ENCODE measurements at places on chromosomes 12 and 14.

DNA sequence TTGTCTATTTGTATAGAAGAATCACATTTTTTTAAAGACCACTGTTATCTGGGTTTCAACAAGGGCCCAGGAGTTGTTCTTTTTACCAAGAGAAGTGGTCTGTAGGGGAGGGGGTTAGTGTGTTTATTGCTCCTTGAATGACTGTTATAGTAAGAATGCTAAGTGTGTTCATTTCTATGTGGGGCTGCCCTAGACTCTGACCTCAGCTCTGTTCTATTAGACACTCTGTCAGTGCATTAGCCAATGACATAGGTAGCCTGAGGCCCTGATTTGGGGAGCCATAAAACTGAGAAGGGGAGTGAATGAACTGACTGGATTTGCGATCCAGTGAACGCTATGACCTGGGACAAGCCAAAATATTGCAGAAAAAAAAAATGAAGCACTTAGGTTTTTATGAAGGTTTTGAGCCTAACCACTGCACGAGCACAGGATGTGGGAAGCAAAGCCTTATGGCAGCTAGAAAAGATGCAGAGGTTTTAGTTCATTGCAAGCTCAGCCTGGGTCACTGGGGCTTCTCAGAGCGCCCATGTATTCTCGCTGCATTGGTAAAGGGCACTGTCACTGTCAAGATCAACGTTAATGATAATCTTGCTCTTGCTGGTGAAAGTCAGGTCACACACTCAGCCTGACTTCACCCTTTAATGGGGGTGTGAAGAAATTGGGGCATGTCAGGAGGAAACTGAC lies 63.8 kb downstream of the PRKCH start:
- no peak for DNase-seq

GRCh38 chr14:53608369-53608768 lies 348.3 kb downstream of the BMP4 start:
- no peak for DNase-seq

- peak; percentile 34 for DNase-seq
Measured at GRCh38 chr12:47741340-47741703, 16.0 kb upstream of the ENDOU start.

DNA sequence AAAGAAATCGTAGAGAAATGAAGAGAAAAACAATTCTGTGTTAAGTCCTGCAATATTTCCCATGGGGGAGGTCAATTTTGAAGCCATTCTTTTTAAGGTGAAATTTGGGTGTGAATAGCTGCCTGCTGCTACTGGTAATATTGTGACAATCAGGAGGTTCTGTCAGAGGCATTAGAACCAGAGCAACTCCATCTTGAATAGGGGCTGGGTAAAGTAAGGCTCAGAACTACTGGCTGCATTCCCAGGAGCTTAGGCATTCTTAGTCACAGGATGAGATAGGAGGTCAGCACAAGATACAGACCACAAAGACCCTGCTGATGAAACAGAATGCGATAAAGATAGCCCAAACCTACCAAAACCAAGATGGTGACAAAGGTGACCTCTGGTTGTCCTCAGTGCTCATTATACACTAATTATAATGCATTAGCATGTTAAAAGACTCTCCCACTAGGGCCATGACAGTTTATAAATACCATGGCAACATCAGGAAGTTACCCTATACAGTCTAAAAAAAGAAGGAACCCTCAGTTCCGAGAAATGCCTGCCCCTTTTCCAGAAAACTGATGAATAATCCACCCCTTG lies 24.8 kb upstream of the MTHFD1 start:
- no peak for DNase-seq

All from germinal center (tissue), 1 donor.